ENCODE measurements at places on chromosomes 2 and 18. TPM values are rescaled to one million over a fixed set of nuclear protein-coding genes. Genes with fewer than 3 reads are reported as not detected.

Gene GPR35
- 0.26 TPM for total RNA-seq

Gene MAP3K19
- not detected for total RNA-seq

Gene CSRNP3
- 0.26 TPM for total RNA-seq

Gene ANKRD53
- not detected for total RNA-seq

Gene AQP12A
- total RNA-seq: not detected

Gene AP1S3
- total RNA-seq: 59.5 TPM

Gene RTTN
- total RNA-seq: 31.3 TPM

Gene APCDD1
- 0.64 TPM for total RNA-seq

Gene TDRD15
- total RNA-seq: not detected

Gene HOXD12
- not detected for total RNA-seq

Gene TFCP2L1
- total RNA-seq: 5.5 TPM

Gene LIPG
- total RNA-seq: 9.5 TPM

Gene IL18R1
- total RNA-seq: 5.3 TPM

Gene VIL1
- not detected for total RNA-seq

Gene CNDP1
- total RNA-seq: not detected

Gene GKN1
- total RNA-seq: not detected

Gene XDH
- 6.1 TPM for total RNA-seq

Gene HRH4
- 0.13 TPM for total RNA-seq

Gene LIMS4
- not detected for total RNA-seq

Gene PDE1A
- 0.13 TPM for total RNA-seq

Gene ABHD1
- total RNA-seq: not detected

Gene SLC16A14
- total RNA-seq: 2.4 TPM

Measured in bronchial epithelial cell (primary cell).